ENCODE measurements at places on chromosomes 3 and 15. TPM values are rescaled to one million over a fixed set of nuclear protein-coding genes. Genes with fewer than 3 reads are reported as not detected.

Gene SPRED1
- total RNA-seq = 1.1 TPM

Gene IL12A
- total RNA-seq = not detected

Gene TM4SF18
- not detected for total RNA-seq

Gene ZNF774
- total RNA-seq = 0.99 TPM

Gene ANKRD34C
- not detected for total RNA-seq

Gene SI
- total RNA-seq = not detected

Gene THSD4
- not detected for total RNA-seq

Gene EFCAB12
- total RNA-seq = 0.93 TPM

Gene KNG1
- total RNA-seq = not detected

Gene P2RY1
- total RNA-seq = 0.82 TPM

Gene LRRC2
- not detected for total RNA-seq

Gene C3orf85
- not detected for total RNA-seq

Gene RTP3
- not detected for total RNA-seq

Gene CPEB1
- total RNA-seq = not detected

Gene CKMT1B
- total RNA-seq = 0.34 TPM

DNA sequence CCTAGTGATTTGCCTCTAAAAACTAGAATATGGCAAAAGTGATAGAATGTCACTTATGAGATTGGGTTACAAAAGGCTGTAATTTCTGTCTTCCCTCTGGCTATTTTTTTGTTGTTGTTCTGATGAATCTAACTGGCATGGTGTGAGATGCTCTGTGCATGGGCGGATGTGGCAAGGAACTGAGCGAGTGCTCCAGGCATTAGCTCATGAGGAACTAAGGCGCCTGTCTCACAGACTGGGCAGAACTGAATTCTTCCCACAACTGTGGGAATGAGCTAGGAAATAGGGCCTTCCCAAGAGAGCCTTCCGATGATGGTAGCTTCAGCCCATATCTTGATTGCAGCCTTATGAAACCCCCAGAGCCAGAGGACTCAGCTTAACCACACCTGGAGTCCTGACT lies 222.5 kb downstream of the NR2F2 start:
- DNase-seq = no peak

DNA sequence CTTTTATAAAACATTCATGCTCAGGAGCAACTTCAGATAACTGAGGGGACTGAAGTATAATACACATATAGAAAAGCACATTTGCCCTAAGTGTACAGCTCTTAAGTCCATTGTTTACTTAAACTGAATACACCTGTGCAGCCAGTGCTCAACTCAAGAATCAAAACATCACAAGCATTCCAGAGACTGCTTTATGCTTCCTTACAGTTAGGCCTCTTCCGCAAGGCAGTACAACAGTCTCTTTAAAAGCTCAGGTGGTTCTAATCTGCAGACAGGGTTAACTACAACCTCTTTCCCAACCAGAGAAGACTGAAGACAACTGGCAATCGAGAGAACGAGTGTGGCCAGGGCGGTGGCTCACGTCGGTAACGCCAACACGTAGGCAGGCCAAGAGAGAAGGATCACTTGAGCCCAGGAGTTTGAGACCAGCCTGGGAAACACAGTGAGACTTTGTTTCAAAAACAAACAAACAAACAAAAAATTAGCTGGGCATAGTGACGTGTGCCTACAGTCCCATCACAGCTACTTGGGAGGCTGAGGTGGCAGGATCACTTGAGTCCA lies 16.9 kb downstream of the MCCC1 start:
- no peak for DNase-seq

GRCh38 chr3:108178676-108179075 lies 43.5 kb downstream of the IFT57 start:
- no peak for DNase-seq

DNA sequence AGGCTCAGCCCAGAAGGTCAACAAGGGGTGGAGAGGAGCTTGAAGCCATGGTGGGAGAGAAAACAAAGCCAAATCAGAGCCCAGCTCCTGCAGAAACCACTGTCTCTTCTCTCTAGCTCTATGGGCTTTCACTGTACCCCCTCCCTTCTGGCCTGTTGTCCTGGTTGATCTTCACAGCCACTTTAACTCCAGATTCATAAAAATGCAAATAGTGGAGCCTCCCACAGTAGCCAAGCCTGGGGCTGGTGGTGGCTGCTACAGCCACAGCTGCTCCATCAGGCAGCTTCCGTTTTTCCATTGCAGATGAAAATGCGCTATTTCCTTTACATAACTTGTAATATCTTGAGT lies 20.7 kb upstream of the CAV3 start:
- DNase-seq = no peak

- no peak for DNase-seq
Observed at GRCh38 chr3:192745150-192745549, 17.8 kb upstream of the FGF12 start.

DNA sequence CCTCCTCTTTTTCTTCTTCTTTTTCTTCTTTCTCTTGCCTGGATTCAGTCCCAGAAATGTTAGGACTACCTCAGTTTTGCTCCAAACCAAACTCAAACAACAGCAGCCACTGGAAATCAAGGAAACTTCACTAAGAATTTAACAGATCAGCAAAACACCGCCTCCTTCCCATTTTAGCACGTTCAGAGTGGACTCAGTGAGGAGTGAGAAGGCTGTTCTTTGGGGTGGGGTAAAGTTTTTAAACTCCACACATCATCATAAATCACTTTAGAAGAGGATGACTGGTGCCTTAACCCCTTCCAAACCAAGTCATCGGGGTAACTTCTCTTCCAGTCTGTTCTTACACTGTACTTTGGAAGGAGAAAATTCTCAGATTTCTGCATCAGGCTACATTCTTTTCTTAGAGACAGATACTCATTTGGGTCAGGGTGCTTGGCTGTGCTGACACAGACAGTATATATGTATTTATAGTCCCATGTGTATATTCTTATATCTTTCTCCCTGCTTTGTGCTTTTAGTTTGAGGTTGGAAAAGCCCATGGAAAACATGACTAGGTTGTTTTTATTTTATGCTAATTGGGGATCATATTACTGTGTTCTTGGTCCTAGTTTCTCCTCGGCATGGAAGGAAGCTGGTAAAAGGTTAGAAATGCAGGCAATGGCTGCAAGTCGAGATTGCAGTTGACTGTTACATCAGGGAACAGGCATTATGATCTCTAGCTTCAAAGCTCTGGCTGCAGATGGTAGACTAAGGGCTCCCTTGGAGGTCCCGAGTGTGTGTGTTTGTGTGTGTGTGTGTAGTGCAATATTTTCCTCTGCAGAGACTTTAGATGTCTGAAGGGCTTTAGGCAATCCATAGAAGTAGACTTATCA lies at the start of gene CCDC80:
Gene CCDC80 (minus strand): TSS at position 214 of the 872 bp plus-strand sequence. CDS start 1,238 bp downstream, outside the sequence.
- no peak for DNase-seq

DNA sequence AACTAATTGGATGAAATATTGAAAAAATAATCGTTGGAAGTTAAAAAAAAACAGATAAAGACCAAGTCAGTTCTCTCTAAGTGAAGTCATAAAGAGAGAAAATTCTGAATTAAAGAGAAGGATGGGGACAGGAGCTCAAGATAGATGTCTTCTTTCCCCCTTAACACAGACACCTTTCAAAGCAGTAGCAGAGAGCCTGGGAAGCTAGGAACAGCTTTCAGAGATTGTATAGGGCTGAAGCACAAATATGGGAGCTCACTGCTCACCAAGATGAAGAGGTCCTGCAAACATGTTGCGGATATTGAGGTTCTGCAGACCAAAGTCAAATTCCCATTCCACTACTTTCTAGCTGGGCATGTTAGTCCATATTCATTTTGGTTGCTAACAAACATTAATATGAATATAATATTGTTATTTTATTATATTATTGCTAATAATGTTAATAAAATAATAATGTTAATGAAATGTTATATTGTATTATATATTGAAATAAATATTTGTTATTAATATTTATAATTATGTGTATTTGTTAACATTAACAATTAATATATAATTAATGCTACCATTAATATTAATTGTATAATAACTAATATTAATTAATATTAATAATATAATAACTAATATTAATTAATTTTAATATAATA lies 319.1 kb downstream of the OXSM start:
- no peak for DNase-seq

DNA sequence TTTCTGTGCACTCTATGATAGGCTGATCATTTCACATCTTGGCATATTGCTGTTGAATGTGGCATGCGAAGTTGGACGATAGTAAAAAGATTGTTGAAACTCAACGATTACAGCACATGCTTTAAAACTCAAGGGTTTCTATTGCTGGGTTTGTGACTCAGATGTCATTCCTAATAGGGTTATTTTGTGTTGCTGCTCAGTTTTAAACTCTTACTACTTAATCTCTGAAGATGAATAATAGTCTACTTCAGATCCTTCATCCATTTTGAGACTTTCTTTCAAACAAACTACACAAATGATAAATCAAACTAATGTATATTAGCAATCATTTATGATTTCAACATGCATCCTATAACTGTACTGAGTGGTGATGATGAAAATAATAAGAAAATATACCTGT lies 71.3 kb upstream of the MBNL1 start:
- DNase-seq = no peak

- DNase-seq = no peak
Observed at GRCh38 chr3:98553753-98554152, 22.0 kb downstream of the GPR15 start.

GRCh38 chr3:73052857-73053256 lies 8.6 kb upstream of the EBLN2 start:
- no peak for DNase-seq

- DNase-seq = no peak
Observed at GRCh38 chr15:69272139-69272538, 26.6 kb upstream of the PAQR5 start.

DNA sequence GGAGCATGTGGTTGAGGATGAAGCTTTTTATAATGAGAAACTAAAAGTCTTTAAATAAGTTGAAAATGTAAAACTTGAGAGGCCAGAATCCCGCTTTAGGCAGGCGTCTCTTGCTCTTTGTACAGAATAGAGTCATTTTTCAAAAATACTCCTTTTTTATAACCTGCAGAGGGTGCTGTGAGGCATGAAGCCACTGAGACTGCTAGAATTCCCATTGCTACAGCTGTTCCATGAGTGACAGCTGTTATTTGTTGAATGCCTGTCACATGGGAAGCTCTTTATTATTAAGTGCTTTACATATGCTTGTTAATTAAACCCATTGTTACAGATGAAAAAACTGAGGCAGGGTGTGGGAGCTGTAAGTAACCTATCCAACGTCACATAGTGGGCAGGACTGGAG lies 18.5 kb downstream of the MINAR1 start:
- DNase-seq = no peak

- DNase-seq = no peak
Observed at GRCh38 chr15:101447561-101448071, 41.9 kb downstream of the PCSK6 start.

GRCh38 chr3:184659797-184660301 lies 52.0 kb downstream of the MAGEF1 start:
- no peak for DNase-seq

DNA sequence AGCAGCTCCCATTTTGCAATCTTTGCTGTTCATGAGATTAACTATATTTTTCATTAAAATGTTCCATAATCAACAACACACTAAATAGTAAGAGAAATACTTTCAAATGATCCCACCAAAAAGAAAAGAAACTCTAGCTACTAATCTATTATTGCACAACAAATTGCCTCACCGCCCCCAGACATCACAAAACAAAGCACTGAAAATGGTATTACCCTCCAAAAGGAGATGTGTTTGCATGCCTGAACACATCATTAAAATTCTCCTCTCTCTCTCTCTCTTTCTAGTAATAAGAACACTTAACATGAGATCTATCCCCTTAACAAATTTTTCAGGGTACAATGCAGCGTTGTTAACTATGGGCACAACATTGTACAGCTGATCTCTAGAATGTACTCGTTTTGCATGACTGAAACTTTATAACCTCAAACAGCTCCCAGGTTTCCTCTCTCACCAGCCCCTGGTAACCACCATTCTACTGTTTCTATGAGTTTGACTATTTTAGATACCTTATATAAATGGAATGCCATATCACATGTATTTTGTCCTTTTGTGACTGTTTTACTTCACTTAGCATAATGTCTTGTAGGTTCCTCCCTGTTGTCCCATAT lies 33.1 kb downstream of the WNT5A start:
- no peak for DNase-seq

DNA sequence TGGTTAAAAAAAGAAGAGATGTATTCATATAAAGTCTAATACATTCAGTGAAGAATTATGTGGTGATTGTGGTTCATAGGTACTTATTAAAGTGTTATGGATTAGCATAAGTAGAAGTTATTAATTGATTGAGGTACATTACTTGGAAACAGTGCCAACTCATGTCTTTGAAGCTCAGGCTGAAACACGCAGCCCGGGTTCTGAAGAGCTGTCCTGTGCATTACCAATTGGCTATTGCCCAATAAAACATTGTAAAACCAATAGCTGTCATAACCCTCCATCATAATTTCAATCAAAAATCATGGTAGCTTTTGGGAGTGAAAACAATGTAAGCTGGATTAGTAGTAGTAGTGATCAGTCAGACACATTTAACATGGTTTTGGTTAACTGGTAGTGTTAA lies 560.1 kb downstream of the MCTP2 start:
- no peak for DNase-seq
